NCI-H526 (cell line): ENCODE measurements at places on chromosomes 7 and 10.

GRCh38 chr7:102413611-102414010 is 17.4 kb downstream of the PRKRIP1 start:
- no peak for DNase-seq

- DNase-seq: no peak
These were observed 16.0 kb downstream of the CCDC71L start for GRCh38 chr7:106644999-106645398.

DNA sequence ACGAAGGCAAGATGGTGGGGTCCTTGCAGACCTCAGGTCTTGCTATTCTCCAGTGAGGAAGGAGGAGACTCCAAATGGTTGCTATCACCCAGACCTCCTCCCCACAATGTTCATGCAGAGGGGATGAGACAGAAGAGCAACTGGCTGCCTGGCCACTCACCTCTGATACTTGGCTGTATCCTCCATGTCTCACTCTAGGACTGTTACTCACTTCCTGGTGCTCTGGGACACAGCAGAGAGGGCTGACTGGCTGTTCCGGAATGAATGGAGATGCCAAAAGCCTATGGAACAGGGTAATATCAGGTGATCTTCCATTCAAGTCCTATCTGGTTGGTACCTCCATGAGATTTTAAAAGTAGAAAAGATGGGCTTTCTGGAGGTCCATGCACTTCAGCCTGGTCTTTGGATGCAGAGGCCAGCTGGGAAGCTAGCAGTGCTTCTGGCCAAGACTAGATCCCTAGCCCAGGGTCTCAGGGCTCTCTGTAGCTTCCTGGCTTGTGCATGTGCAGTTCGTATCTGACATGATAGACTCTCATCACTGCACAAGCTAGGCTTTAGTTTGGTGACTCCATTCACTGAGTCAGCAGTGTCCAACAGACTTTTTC is 27.0 kb upstream of the ABI1 start:
- no peak for DNase-seq

DNA sequence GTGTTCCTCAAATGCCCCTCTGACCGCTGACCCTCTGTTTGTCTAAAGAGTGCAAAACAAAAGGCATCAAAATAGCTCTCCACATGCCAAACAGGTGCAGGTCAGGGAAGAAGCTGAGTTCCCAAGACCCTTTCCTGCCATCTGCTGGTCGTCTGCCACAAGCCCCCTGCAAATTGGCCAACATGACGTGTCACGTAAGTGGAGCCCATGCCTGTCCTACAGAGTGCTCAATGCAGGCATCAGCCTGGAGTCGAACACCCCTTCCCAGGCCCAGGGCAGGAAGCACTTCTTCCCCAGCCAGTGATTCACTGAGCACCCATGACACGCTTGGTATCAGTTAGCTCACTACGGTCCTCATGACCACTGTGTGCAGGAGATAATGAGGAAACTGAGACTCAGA is 14.1 kb downstream of the TMEM72 start:
- DNase-seq: peak; percentile 71

DNA sequence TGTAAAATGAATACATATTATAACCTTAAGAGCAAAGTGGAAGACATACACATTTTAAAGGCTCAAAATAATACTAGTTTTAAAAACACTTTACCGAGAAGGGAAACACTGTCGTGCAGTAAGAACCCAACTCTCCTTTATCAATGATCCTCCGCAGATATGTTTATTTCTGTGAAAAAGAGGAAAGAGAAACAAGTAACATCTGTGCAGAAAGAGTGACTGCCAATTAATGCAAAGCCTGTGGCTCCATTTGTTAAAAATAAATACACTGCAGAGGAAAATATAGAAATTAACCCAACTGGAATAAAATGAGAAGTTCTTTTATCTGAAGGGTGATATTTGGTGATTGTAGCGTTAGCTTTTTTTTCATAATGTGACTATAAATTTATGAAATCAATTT is 62.7 kb downstream of the HGF start:
- DNase-seq: no peak

DNA sequence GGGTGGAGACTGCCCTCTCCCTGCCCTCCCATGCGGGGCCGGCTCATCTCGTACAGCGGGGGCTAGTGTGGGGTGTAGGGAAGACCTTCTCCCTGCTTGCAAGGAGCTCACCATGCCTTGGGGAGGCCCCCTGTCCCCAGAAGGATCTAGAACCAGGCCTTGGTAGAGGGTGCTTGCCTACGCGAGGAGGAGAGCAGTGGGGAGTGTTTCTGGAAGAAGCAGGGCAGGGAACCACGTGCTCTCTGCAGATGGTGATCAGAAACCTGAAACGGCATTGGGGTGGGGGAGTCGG is 2.7 kb downstream of the MAFK start:
- no peak for DNase-seq

DNA sequence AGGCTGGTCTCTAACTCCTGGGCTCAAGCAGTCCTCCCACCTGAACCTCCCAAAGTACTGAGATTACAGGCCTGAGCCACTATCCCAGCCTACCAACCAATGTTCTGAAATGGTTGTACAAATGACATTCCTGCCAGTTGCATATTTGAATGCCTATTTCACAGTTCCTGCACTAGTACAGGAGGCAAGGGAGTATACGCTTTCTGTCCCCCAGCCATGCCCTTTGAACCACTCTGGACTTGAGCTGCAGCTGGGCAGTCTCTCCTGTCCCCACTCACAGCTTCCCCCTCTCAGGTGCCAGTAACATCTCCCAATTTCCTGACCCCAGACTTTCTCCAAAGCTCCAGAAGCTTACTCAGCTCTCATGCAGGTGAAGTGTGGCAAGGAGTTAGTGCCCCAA is 58.9 kb downstream of the SPOCK2 start:
- DNase-seq: no peak

DNA sequence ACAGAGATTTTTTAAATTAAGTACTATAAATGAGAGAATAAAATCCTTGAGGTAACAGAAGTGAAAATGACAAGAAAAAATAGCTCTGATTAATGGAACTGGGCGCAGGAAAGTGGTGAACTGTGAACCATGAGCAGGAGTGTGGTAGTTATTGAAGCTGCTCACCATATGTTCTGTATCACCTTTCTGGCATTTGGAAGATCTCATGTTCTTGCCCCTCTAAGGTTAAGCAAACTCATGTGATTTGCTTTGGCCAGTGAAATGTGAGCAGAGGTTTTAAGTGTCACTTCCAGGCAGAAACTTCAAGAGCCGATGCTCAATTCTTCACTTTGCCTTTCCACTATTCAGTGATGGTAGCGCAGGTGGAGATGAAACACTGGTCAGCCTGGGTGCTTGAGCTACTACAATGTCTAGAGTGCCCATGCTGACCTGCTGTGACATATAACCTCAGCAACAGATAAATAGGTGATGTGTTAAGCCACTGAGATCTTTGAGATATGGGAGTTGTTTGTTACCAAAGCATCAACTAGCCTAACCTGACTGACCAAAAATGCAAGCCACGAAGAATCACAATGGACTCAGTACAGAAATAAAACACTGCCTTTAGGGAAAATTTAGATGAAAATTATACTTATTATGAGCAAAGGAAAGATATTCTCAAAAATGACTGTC is 18.4 kb downstream of the MTPAP start:
- DNase-seq: no peak
